ENCODE measurements at places on chromosomes 6 and 20.
A peak's percentile ranks its signal among the peaks of the same experiment; 100 is the strongest.

DNA sequence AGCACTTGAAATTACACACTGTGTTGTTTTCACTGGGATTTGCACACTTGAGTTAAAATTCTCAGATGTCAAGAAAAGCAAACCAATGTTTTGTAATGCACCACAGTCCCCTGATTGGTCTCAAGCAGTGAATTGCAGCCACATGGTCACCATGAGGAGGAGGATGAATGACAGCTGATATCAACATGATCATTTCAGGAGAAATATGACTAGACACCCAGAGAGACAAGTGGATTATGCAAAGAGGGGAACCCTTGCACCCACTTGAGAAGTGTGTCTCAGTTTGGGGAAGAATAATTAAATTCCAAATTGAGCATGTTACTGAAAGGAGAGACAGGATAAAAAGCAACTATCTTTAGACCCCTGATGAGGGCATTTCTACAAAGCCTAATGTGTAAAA, 69.3 kb downstream of the UST start:
- peaks cover 35% of the 10 kb centered on the region for H3K36me3 ChIP-seq
- H3K4me1 ChIP-seq, result peaks cover 59% of the 10 kb centered on the region
- DNase-seq, result no peak
- no peak overlapping the region for H3K4me3 ChIP-seq
- peaks cover 4% of the 10 kb centered on the region for H3K27me3 ChIP-seq
- H3K27ac ChIP-seq, result peak overlapping the region; percentile 7

DNA sequence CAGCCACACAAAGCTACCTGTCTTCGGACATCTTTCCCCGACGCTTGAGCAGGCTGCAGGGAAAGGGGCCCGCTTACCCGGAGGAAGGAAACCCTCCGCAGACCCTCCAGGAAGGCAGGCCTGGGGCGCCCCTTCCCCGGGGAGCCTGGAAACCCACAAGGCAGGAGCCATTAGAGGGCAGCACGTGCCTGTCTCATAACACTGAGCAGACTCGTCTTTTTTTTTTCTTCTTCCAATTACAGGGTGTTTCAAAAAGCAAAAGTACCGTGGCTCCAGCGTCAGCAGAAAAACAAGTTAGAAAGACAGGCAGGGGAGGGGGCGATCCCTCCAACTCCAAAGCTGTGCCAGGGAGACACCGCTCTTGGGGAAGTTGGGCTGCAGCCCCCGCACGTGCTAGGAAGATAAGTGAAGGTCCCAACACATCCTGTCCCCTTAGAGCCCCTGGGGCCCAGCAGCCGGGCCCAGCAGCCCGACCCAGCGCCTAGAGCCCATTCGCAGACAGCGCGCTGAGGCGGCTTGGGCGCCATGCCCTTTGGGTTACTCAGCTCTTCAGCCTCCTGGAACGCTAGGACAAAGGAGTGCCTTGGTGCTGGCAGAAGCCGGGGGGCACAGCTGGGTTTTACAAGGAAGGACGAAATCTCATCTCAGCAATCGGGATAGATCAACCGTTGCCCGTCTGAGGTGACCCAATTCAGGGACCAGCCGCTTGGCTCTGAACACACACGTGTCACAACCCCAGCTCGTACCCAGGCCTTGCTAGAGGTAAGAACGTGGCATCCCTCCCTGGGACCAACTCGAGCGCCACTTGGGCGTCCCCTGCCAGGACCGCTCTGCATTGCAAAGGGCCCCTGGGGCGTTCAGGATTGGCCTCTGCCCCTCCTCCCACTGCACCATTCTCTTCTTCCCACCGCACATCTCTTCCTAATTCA, 136.3 kb downstream of the LY86 start:
- peak overlapping the region; percentile 56 for H3K4me3 ChIP-seq
- peaks cover 16% of the 10 kb centered on the region for H3K27me3 ChIP-seq
- DNase-seq, result peak; percentile 76
- H3K27ac ChIP-seq, result peak overlapping the region; percentile 73
- H3K4me1 ChIP-seq, result peaks cover 41% of the 10 kb centered on the region

DNA sequence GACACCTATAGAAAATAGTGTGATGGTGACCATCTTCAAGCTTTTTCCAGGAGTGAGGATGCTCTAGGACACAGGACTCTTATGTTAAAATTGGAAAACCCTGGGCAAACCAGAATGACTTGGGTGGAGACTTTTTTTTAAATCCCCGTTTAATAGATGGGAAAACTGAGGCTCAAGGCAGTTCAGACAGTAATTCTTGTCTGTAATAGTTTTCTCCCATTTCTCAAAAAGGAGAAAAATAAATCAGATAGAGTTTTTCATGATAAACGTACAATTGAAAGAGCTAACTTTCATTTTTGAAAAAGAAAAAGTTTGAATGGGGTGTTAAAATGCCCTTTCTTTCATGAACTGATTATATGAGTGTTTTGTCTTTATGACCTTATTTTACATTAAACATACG, 6.8 kb downstream of the BCAS1 start:
- H3K27me3 ChIP-seq, result no peaks in the 10 kb centered on the region
- no peak for DNase-seq
- H3K36me3 ChIP-seq, result no peaks in the 10 kb centered on the region
- H3K27ac ChIP-seq, result no peak overlapping the region
- no peak overlapping the region for H3K4me3 ChIP-seq

- no peaks in the 10 kb centered on the region for H3K36me3 ChIP-seq
- H3K27me3 ChIP-seq, result no peaks in the 10 kb centered on the region
- H3K4me1 ChIP-seq, result peaks cover 23% of the 10 kb centered on the region
- H3K27ac ChIP-seq, result no peak overlapping the region
- no peak overlapping the region for H3K4me3 ChIP-seq
Observed at GRCh38 chr20:24737212-24737850, 211.7 kb upstream of the CST7 start.

GRCh38 chr6:136750696-136751521, 41.4 kb downstream of the MAP3K5 start:
- no peaks in the 10 kb centered on the region for H3K36me3 ChIP-seq
- H3K4me3 ChIP-seq, result no peak overlapping the region
- no peak for DNase-seq
- no peaks in the 10 kb centered on the region for H3K27me3 ChIP-seq

GRCh38 chr6:84333842-84334241, 106.4 kb upstream of the CEP162 start:
- H3K4me1 ChIP-seq, result peaks cover 8% of the 10 kb centered on the region
- no peak overlapping the region for H3K27ac ChIP-seq
- DNase-seq, result no peak

Data from WTC11 (cell line).